IMR-90 (cell line): ENCODE measurements at places on chromosomes 2 and 18. TPM values are rescaled to one million over a fixed set of nuclear protein-coding genes. Genes with fewer than 3 reads are reported as not detected.

Gene ZAP70
- under 0.01 TPM in 1 of 2 replicates, not detected in the other for total RNA-seq

Gene SRD5A2
- total RNA-seq, result not detected in 2 replicates

Gene SULT1C2
- total RNA-seq, result not detected in 2 replicates

Gene TEKT4
- not detected in 2 replicates for total RNA-seq
